ENCODE measurements at places on chromosomes 2 and 18.
A peak's percentile ranks its signal among the peaks of the same experiment; 100 is the strongest.

DNA sequence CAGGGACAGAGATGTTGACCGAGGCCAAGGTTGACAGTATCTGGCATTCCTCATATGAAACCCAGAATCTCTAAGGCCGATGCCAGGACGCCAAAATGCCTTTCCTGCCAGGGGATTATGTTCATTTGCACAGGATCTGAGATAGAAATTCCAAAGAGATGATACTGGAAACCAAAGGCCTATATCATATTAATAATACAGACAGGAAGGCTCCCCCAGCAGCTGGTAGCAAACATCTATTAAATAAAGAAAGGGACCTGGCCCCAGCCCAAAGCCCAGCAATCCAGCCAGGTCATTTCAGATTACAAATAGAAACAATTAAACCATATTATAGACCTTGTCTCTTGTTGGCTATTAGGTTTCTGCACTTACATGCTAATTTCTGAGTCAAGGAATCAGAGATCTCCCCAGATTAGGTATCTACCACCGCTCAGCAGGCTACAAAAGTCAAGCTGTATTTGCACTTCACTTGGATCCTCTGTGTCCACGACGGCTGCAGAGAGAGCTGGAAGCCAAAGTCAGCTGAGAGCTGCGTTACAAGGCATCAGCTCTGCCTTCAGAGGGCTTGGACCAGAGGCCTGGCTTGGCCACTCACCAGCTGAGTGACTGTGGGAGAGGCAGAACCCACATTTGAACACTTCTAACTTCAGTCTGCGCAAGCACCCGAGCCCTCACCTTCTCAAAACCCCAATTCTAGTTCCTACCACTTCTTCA, 269.3 kb upstream of the SIX2 start:
- no peak for DNase-seq

DNA sequence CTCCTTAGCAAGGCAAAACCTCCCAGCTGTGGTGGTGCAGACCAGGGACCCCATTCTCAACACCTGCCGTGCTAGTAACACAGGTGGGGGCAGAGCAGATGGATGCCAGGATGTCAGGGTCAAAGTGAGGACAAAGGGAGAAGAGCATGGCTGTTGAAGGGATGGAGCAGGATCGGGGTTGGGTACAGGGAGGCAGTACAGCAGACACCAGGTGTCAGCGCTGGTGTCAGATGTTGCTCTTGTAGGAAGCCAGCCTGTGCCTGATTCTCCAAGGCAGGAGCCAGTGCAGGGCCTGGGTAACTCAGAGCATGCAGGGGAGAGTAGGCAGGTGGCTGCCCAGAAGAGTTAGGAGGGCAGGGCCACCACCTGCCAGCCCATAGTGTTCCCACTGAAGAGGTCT, 222.1 kb upstream of the SPRED2 start:
- no peak for DNase-seq

DNA sequence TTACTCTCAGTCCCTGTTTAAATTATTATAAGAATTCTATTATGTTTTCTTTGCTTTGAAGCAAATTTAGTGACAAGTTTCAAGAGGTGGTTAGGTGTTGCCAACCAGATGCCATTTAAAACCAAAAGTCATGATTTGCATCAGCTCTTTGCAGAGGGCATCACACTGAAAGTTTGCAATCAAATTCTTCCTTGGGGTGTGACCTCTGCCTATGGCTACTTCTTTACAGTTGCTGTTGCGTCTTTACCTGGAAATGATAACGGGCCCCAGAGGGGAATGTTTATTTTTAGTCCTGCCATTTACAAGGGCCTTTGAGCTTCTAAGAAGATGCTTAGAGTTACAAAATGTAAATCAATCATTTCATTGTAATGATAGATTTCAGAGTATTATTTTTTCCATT, 561.0 kb downstream of the ARHGAP15 start:
- no peak for DNase-seq

DNA sequence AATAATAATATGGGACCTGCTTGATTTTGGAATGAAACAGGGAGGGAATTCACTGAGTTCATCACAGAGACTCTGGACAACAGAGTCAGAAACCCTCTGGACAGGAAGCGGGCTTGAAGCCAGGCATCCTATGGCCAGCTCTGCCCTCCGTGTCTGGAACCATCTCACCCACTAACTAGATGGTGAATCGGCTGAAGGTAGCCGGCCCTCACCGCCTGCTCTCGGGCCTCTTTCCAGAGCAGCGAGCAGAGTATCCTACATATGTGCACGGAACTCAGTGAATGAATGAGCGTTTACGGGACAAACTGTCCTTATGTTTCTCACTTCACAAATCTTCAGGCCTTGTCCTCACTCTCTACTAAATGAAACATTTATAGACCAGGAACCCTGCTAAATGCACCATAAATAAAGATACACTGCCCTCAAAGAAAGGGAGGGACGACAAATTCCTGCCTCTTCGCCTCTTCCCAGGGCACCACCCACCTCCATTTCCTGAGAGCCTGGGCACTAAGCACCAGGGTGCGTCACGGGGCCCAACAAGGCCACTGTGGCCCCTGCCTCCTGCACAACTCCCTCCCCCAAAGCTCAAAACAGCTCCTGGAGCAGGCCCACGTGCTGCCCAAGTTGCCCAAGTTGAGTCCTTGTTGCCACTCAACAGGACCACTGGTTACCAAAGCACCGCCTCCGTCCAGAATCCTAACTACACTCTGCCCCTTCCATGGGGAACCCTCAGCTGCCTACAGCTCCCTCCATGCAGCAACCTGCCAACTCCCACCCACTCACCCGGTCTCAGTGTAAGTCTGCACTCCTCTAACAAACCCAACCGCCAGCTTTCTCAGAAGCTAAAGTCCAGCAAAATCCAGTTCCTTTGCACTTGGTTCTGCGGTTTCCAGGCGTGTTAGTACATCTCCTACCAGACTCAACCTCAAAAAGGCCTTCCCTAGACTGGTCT, 1.7 kb downstream of the TBC1D8 start:
- no peak for DNase-seq

DNA sequence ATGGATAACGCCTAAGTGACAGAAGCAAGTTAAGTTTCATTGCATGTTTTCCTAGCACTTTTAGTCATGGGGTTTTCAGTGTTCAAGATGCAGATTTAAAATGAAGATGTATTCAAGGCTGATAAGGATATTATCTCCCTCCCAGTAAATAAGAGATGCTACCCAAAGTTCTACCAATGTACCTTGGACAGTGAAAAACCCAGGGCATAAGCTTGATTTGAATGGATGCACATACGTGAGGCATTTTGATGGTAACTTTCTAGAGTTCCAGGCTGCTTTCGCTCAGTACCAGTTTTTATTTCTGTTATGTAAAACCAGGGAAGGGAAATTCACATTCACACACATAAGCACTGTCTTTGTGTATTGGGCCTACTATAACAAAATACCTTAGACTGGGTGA, 90.3 kb downstream of the STK39 start:
- DNase-seq: no peak

DNA sequence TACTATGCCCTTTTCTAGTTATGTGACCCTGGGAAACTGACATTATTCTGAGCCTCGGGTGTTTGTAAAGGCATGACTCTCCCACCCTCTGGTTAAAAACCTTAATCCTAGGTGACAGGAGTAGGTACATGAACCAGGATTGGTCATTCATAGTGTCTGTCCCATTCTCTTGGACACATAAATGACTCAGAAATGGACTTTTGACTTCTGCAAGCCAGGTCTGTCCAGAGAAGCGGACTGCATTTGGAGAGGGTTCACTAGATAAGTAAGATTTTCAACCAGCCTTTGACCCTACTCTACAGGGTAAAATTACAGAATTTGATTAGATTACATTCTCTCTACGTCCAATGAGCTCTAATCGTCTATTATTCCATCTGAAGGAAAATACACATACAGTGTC, 285.9 kb downstream of the DPP10 start:
- no peak for DNase-seq

- no peak for DNase-seq
Observed at GRCh38 chr2:111671426-111672150, 212.4 kb downstream of the ANAPC1 start.

DNA sequence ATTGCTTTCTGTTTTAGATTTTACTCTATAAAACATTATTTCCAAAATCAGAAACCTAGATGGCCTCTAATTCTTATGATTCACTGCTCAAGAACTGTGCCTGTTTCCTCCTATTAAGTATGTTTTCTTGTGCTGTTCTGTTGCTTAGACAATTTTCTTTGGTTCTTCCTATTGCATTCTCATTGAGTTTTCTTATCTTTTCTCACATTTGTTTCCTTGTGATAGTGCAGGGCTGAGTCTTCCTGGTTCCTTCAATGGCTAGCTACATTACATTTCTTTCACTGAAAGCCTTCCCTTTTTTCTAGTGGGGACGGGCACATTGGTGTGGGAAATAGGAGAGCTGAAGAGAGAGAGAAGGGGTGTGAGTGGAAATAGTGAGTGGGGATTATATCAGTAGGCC, 183.4 kb downstream of the CALCRL start:
- no peak for DNase-seq

DNA sequence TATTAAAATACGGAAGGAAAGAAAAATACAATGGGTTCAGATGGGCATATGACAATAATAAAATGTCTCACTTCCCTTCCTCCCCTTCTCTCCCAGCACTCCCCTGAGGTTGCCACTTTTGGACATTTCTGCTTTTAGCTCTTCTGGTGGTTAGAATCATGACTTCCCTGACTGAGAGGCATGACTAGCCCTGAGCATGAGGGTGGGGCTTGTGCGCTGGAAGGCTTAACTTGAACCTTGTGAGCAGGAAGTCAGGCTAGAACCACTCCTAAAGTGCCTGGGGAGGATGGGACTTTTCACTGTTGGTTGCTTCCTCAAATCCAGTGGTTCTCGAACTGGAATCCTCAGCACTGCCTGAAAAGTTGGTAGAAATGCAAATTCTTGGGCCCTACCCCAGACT, 19.7 kb upstream of the ARHGAP25 start:
- no peak for DNase-seq

DNA sequence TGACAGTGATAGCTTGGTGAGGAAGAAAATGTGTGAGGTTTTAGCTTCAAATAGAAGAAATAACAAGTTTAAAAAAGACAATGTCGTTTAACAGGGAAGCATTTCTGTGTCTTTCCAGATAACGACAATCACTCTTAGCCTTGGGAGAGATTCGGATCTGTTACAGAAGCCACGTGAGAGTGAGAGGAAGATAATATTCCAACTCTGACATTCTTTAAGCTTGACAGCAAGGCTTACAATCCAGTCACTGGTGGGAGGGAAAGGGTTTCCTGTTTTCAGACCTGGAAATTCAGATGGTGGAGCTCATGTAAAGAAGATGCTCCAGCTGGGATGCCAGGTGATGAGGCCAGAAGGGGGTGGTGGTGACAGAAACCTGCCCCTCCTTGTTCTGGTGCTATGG, 30.8 kb downstream of the FBXO48 start:
- DNase-seq: no peak

DNA sequence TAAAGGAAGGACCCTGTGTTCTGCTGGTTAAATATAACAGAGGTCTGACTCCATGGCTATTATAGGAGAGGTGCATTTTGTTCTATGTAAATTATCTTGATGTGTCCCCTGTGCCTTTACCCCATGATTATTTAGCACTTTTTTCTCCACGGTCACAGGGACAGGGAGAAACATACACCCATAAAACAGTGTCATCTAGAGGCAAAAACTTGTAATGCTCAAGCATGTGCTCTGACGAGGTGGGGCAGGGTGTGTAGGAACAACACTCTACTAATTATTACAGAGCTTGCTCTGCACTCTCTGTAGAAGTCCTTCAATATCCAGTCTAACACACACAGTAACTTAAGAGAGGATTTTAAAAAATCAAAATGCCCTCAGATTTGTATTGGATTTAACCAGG, 187.9 kb downstream of the NEDD4L start:
- no peak for DNase-seq

- DNase-seq: no peak
Observed at GRCh38 chr2:33526132-33526531, 49.7 kb downstream of the RASGRP3 start.

DNA sequence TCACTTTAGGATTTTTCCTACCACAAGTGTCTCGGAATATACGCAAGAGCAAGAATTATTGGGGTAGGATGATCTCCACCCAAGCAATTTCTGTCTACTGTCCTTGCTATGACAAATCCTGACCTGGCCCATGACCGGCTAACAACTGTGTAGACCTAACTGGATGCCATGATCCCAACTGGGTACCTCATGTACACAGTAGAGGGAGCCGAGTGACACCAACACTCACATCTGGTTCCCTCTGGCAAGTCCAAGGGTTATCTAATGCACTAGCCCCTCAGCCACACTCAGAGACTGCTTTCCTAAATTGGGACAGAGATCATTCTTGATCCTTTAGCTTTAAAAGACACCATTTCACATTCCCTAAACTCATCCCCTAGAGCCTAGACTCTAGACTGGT, 60.7 kb upstream of the ZNF532 start:
- DNase-seq: no peak

DNA sequence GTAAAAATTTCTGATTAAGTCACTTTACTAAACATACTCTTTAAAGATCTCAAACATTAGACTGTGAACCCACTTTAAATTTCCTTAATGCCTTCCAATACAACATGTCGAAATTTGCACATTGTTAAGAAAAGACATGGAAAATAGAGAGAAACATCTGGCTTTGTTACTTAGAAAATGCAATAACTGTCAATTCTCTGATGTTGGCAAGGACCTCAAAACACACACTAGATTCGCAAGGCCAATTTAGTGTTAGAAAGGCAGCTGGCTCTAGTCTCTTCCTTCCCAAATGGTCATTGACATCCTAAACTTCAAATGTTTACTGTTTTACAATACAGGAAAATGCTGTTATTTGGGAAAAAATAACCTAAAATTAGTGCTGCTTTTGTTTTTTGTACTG, 110.6 kb downstream of the UPP2 start:
- no peak for DNase-seq

- no peak for DNase-seq
Observed at GRCh38 chr2:33167622-33168245, 221.0 kb downstream of the LTBP1 start.

- DNase-seq: no peak
Observed at GRCh38 chr2:27079233-27080139, 1.1 kb downstream of the EMILIN1 start.

DNA sequence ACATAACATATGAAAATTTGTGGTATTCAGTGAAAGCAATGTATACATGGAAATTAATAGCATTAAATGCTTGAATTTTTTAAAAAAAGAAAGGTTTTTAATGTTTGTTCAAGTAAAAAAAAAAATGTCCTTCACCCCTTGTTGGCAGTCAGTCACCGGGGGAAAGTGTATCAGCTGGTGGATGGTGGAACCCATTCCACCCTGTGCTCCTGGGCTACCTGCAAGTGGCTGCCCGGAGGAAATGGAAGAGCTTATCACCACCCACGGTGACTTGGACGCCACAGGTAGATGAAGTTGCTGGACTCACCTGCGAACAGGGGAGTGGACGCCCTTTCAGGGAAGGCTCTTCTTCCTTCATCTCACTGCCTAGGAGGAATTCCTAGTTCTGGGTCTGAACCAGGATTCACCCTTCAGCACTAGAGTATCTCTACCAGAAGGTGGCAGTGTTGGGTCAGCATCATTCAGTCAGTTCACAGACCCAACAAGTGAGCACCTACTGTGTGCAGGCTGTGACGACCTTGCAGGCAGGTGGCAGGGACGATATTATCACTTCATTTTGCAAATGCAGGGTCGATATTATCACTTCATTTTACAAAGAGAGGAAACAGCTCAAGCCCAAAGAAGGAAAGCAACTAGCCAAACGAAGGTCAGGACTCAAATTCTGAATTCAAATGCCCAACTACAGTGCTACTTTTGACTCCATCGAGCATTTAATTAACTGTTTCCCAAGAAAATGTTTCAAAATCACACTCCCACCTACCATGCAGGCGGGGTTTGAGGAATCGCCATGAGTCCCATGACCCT, 35.8 kb downstream of the CIB4 start:
- DNase-seq: peak; percentile 43
